ENCODE measurements at places on chromosomes 1 and 21.
A peak's percentile ranks its signal among the peaks of the same experiment; 100 is the strongest.

DNA sequence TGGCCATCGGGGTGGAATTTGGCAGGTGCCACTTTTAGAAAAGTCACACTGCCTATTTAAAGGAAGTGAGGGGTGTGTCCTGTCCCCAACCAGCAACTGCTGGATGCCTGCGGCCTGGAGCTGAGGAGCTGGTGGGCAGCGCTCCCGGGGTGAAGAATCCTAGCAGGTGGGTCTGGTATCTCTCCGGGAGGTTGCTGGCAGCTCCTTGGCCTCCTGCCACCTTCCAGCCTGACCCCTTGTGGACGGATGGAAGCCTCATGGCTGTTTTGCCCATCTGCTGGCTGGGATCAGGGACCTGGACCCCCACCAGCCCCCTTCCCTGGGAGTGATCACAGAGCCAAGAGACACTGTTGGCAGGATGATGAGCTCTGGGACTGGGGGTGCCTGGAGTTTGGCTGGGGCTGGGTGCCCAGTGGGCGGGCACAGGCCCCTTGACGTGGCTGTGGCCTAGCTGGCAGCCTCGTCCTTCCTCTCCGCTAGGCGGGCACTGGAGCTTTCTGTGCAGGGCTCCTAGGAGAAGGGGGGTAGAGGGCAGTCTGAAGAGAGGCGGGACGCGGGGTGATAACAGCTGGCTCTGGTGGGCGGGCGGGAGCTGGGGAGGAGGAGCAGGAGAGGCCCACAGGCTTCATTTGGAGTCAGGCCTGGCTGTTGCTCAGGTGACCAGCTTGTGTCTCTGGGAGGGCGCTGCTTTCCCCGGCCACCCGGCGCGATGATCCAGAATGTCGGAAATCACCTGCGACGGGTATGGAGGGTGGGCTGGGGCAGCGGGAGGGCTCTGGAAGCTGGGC is at the start of gene ACOT11:
Gene ACOT11, plus strand, starts transcription at position 628 of the 788 bp plus-strand sequence. Its CDS starts 82 bp downstream, at position 710.
- H3K4me1 ChIP-seq: peaks cover 3% of the 10 kb centered on the region
- H3K36me3 ChIP-seq: no peaks in the 10 kb centered on the region
- no peak for DNase-seq
- H3K27me3 ChIP-seq: no peaks in the 10 kb centered on the region
- no peak within 1 kb of the TSS for H3K27ac ChIP-seq
- no peak within 1 kb of the TSS for H3K4me3 ChIP-seq

DNA sequence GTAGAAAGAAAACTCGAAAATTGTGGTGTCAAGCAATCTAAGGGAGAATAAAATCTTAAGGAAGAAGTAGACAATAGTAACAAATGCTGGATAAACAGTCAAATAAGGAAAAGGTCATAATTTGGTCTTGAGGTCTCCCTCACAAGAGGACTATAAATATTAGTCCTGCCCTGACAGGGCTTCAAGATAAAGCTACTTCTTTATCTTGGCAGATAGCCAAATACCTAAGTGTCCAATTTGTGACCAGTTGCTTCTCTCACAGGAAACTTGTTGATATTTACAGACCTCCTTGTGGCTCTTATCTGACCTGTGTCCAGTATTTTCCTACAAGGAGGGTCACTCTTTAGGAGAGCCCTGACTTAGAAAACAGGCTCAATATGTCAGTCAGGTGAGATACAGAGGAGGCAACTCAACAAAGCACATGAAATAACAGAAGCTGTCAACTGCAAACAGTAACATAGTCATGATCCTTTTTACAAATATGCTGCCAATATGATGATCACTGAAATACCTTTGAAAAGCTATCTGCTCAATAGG is 88.8 kb downstream of the TNNI3K start:
- no peaks in the 10 kb centered on the region for H3K27me3 ChIP-seq
- H3K27ac ChIP-seq: no peak overlapping the region
- H3K4me1 ChIP-seq: no peaks in the 10 kb centered on the region
- H3K36me3 ChIP-seq: no peaks in the 10 kb centered on the region
- no peak overlapping the region for H3K4me3 ChIP-seq

DNA sequence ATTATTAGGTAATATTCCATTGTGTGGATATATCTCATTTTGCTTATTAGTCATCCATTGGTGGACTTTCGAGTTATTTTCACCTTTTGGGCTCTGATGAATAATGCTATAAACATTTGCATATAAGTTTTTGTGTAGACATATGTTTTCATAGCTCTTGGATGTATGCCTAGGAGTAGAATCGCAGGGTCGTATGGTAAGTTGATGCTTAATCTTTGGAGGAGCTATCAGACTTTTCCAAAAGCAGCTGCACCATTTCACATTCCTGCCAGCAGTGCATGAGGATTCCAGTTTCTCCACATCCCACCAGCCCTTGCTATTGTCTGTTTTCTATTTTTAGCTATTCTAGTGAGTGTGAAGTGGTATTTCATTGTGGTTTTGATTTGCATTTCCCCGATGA is 120.3 kb upstream of the TMEM51 start:
- no peak overlapping the region for H3K4me3 ChIP-seq
- DNase-seq: no peak
- H3K27ac ChIP-seq: no peak overlapping the region

DNA sequence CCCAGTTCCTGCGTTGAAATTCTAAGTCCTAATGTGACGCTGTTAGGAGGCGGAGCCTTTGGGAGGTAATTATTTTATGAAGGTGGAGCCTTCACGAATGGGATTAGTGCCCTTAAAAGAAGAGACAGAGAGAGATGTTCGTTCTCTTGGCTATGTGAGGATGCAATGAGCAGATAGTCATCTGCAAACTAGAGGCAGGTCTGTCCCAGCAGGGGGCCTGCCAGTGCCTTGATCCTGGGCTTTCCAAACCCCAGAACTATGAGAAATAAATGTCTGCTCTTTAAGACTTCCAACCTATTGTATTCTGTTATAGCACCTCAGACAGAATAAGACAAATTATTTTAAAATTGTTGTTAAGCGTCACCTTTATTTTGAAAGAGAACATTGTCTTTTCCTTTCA is 123.1 kb upstream of the KCNJ6 start:
- no peaks in the 10 kb centered on the region for H3K27me3 ChIP-seq
- no peak overlapping the region for H3K27ac ChIP-seq
- H3K4me1 ChIP-seq: no peaks in the 10 kb centered on the region
- DNase-seq: no peak
- H3K4me3 ChIP-seq: no peak overlapping the region

- H3K27me3 ChIP-seq: no peaks in the 10 kb centered on the region
- H3K4me3 ChIP-seq: no peak overlapping the region
- no peak overlapping the region for H3K27ac ChIP-seq
- DNase-seq: no peak
- peaks cover 4% of the 10 kb centered on the region for H3K4me1 ChIP-seq
These were observed 84.0 kb downstream of the PTPRU start for GRCh38 chr1:29320156-29320940.

GRCh38 chr1:197775282-197776262 is at the start of gene DENND1B:
Gene DENND1B (minus strand): TSS chr1:197775480. CDS start chr1:197775155, 325 bp downstream.
- no peak within 1 kb of the TSS for H3K27ac ChIP-seq
- H3K27me3 ChIP-seq: no peaks in the 10 kb centered on the region
- peaks cover 8% of the 10 kb centered on the region for H3K4me1 ChIP-seq

DNA sequence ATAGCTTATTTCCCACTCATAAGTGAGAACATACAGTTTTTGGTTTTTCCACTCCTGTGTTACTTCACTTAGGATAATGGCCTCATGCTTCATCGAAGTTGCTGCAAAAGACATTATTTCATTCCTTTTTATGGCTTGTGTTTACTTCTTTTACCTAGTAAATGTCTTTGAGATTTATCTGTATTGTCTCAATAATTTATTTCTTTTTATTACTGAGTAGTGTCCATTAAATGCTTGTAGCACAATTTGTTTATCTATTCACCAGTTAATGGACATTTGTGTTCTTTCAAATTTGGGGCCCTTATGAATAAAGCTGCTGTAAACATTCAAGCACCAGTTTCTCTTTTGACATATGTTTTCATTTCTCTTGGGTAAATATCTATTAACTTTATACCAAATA is 86.0 kb downstream of the UCHL5 start:
- no peaks in the 10 kb centered on the region for H3K36me3 ChIP-seq
- H3K4me3 ChIP-seq: no peak overlapping the region
- no peak for DNase-seq
- no peak overlapping the region for H3K27ac ChIP-seq

- no peak for DNase-seq
- H3K27ac ChIP-seq: no peak overlapping the region
- H3K27me3 ChIP-seq: 0 out of 2 replicates have a peak, but pooled peaks cover 2% of the 10 kb centered on the region
- no peak overlapping the region for H3K4me3 ChIP-seq
These were observed 61.4 kb upstream of the CD53 start for GRCh38 chr1:110811529-110811928.

GRCh38 chr21:40803101-40803500 is 43.9 kb downstream of the DSCAM start:
- no peak overlapping the region for H3K4me3 ChIP-seq
- H3K27ac ChIP-seq: no peak overlapping the region
- no peaks in the 10 kb centered on the region for H3K36me3 ChIP-seq

GRCh38 chr1:67635055-67635809 is 49.8 kb upstream of the GADD45A start:
- H3K4me3 ChIP-seq: no peak overlapping the region
- no peak overlapping the region for H3K27ac ChIP-seq
- H3K4me1 ChIP-seq: no peaks in the 10 kb centered on the region
- no peaks in the 10 kb centered on the region for H3K27me3 ChIP-seq
- no peaks in the 10 kb centered on the region for H3K36me3 ChIP-seq

- no peak for DNase-seq
- H3K4me3 ChIP-seq: peak overlapping the region; percentile 13
- H3K27me3 ChIP-seq: peaks cover 98% of the 10 kb centered on the region
- no peaks in the 10 kb centered on the region for H3K36me3 ChIP-seq
These were observed 6.3 kb downstream of the CDKN2C start for GRCh38 chr1:50976111-50976889.

- no peak overlapping the region for H3K27ac ChIP-seq
- H3K4me1 ChIP-seq: no peaks in the 10 kb centered on the region
- DNase-seq: no peak
- no peak overlapping the region for H3K4me3 ChIP-seq
These were observed 8.4 kb downstream of the KRTAP15-1 start for GRCh38 chr21:30448514-30448913.

GRCh38 chr1:178119628-178120027 is 25.7 kb downstream of the RASAL2 start:
- no peak for DNase-seq
- H3K27ac ChIP-seq: no peak overlapping the region
- peaks cover 3% of the 10 kb centered on the region for H3K36me3 ChIP-seq

DNA sequence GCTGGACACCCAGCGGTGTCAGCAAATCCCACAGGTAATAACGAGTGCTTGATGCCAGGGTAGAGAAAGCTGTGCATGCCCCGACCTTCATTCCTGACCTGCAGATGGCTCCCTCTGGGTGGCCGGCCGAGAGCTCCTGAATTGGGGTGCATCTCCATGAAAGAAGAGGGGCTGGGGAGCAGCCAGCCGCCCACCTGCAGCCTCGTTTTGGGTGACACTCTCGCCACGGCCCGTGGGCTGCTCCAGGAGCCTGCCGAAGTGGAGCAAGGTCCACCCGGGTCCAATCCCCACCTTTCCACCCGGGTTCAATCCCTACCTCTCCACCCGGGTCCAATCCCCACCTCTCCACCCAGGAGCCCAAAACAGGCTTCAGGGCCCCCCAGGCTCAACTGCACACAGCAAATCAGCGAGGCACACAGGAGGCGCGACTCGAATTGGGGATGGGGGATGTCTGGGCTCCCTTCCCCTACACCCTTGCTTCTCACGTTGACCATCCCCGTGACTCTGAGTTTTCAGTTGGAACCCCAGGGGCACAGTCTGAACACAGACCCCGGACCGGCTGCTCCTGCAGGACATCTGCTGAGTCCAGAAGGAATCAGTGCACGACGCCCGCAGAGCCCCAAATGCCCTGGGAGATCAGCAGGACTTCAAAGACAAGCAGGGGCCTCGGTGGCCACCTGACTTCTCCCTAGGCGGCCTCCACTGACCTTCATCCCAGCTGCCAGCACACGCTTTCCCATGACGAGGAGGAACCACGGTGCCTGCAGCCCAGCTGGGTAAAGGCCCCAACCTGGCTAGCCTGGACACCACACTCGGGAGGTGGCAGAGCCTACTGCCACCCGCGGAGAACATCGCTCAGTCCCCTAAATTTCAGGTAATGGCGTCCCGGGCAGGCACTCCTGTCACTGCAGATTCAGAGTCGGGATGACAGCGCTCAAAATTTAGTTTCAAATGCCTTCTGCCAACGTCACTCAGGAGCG is 159.0 kb downstream of the NPHP4 start:
- DNase-seq: no peak
- no peak overlapping the region for H3K27ac ChIP-seq
- H3K4me3 ChIP-seq: no peak overlapping the region

GRCh38 chr21:31418377-31419001 is 74.4 kb upstream of the TIAM1 start:
- no peak overlapping the region for H3K4me3 ChIP-seq
- no peak for DNase-seq
- no peak overlapping the region for H3K27ac ChIP-seq
- no peaks in the 10 kb centered on the region for H3K27me3 ChIP-seq

- H3K27ac ChIP-seq: no peak overlapping the region
- DNase-seq: no peak
- H3K4me1 ChIP-seq: no peaks in the 10 kb centered on the region
- H3K36me3 ChIP-seq: no peaks in the 10 kb centered on the region
These were observed 163.5 kb downstream of the RYR2 start for GRCh38 chr1:237205400-237206064.

DNA sequence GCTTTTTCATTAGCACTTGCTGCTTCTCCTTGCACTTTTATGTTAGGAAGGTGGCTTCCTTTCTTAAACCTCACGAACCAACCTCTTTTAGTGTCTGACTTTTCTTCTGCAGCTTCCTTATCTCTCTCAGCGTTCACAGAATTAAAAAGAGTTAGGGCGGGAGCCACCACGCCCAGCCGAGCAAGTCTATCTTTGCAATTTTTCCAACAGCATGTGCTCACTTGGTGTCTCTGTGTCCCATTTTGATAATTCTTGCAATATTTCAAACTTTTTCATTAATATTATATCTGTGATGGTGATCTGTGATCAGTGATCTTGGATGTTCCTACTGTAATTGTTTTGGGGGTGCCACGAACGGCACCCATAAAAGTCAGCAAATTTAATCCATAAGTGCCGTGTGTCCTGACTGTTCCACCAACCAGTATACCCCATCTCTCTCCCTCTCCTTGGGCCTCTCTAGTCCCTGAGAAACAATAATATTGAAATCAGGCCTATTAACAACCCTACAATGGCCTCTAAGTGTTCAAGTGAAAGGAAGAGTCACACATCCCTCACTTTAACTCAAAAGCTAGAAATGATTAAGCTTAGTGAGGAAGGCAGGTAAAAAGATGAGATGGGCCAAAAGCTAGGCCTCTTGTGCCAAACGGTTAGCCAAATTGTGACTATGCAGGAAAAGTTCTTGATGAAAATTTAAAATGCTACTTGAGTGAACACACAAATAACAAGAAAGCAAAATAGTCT is 15.9 kb upstream of the ITPKB start:
- DNase-seq: no peak
- no peak overlapping the region for H3K27ac ChIP-seq
- no peaks in the 10 kb centered on the region for H3K4me1 ChIP-seq
- H3K36me3 ChIP-seq: no peaks in the 10 kb centered on the region
- H3K27me3 ChIP-seq: no peaks in the 10 kb centered on the region

DNA sequence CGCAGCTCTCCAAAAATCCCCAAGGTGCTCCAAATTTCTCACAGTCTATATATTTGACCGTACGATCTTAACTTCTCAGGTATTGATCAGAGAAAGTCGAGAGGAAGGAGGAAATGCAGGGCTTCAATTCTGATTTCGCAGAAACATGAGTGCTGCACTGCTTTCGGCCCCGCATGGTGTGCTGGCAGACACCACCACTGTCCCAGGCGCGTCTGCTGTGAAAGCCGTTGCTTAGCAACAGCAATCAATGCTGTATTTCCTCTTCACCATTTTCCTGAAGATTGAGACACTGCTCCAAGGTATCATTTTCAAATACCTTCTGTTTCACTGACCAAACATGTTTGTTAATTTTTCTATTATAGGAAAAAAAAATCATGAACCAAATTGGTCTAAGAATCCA is 296.3 kb downstream of the SMYD3 start:
- DNase-seq: no peak
- no peak overlapping the region for H3K27ac ChIP-seq
- H3K36me3 ChIP-seq: no peaks in the 10 kb centered on the region
- H3K4me3 ChIP-seq: no peak overlapping the region
- H3K4me1 ChIP-seq: no peaks in the 10 kb centered on the region
- no peaks in the 10 kb centered on the region for H3K27me3 ChIP-seq
